ENCODE measurements at places on chromosomes 2 and 18.

GRCh38 chr2:60526623-60527022, 26.8 kb downstream of the BCL11A start:
- DNase-seq: no peak

DNA sequence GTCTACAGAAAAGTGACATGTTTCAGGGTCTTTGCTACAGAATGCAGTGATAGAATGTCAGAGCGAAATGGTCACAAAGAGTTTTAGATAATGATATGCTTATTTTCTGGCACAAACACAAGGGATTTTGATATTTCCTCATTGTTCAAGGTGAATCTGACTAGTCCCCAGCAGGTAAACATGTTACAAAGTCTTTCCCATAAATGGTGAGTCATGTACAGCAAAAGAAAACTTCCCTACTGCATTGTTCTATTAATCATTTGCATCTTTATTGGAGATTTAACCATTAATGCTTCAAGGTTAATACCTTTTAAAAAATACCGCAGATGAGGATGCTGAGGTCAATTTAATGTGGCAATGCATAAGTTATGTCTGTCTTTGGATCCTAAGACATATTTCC, 19.1 kb upstream of the TRIB2 start:
- DNase-seq: no peak

GRCh38 chr2:116952254-116952653, 862.2 kb upstream of the DDX18 start:
- no peak for DNase-seq

- DNase-seq: no peak
These were observed 79.8 kb downstream of the PTGR3 start for GRCh38 chr18:75128911-75129716.

GRCh38 chr2:68568116-68568515, 75.3 kb upstream of the PROKR1 start:
- no peak for DNase-seq

- DNase-seq: no peak
These were observed 3.7 kb downstream of the PLEK start for GRCh38 chr2:68368654-68369336.

DNA sequence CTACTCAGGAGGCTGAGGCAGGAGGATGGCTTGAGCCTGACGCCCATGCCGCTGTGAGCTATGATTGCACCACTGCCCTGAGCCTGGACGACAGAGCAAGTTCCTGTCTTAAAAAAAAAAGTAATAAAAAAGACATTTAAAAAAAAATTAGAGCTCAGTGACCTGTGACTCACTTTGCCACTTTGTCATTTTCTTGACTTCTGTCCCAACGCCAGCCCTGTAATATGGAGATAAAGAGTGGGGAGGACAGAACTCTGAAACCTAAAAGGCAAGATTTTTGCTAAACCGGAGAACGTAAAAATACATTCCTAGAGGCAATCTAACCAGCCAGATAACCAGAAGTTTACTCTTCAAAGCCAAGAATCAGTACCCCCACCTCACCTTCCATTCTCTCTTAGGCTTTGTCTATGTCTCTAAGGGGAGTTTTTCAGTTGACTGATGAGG, 49.0 kb downstream of the PRKRA start:
- no peak for DNase-seq

GRCh38 chr2:172993931-172994717, 81.5 kb upstream of the MAP3K20 start:
- no peak for DNase-seq

DNA sequence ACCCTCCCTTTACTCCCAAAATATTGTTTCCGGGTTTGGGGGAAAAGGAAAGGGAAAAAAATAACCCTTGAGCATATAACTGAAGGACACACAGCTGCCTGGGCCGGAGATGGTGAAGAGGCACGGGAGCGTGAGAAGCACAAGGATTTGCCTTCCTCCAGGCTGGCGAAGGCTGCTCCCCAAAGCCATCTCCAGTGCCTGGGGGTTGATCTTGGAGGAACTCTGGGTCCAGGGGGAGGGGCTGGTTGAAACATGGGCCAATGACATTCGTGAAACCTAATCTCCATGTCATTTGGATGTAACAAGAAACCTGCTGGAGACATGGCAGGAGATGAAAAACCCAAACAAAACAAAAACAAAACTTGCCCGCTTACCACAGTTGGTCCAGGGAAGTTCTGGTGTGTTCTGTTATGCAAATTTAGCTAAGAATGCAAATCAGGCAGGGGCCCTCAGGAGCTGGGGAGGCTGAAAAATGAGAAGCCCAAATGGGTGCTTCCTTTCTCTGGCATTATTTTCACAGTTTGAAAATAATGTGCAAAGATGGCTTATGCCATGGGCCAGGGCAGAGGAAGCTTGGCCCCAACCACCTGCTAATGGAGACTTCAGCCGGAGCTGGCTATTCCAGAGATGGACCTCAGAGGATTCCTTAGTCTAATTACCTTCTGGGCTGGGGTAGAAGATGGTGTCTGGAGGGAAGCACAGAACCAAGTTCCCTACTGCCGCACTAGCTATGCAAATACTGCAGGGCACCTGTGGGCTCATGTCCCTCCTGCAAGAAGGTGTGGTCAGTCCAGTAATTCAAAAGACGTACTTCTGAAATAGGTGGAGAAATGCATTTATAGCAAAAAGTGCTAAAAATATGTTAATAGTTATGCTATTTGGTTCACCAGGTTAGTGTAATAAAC, 180.9 kb downstream of the BCL2 start:
- no peak for DNase-seq

- no peak for DNase-seq
These were observed 33.5 kb downstream of the INPP4A start for GRCh38 chr2:98478088-98478551.

DNA sequence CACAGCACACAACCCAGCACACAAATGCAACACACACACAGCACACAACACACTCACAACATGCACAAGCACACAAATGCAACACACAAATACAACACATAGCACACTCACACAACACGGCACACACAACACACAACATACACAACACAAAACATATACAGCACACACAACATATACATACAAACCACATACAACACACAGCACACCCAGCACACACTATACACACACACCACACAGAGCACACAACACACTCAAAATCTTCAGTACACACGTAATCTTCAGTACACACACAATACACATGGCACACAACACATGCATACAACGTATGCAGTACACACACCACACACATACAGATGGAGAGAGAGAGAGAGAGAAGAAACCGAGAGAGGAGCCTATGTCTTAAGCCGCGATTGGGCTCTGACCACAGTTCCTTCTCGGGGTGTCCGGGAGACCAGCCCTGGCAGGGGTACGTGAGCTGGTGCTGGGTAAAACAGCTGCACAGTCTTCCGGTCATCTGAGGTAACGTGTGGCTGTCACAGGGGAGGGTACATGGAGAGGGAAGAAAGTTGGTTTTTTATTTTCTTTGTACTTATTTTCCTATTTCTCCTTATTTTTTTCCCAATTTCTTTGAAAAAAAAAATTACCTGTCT, 25.1 kb downstream of the POU3F3 start:
- DNase-seq: no peak

DNA sequence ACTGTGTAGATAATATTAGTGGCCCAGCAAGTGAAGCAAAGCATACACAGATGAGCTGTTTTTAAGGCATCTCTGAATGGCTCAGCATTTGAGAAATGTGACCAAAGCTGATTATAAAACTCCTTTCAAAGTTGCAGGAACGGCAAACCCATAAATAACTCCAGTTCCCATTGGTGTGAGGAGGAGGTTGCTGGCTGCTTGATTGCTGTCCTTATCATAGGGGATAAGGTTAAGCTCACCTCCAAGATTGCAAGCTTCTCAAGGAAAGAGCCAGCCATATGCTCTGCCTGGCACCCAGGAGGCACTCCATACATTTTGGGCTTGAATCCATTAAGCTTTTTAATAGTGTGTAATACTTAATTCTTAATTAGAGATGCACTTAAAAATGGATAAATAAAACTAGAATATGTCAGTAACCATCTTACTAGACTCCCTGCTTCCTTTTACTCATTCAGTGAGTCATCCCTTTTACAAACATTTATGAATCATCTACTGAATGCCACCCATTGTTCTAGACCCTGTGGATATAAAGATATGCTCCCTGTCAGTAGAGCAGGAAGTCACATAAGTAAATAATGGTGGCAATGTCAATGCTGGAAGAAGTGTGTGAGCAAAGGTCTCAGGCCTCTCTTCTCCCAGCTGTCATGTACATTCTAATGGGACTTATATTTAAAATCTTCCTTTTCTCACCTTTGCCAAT, 99.3 kb downstream of the SPATS2L start:
- DNase-seq: peak; percentile 98

DNA sequence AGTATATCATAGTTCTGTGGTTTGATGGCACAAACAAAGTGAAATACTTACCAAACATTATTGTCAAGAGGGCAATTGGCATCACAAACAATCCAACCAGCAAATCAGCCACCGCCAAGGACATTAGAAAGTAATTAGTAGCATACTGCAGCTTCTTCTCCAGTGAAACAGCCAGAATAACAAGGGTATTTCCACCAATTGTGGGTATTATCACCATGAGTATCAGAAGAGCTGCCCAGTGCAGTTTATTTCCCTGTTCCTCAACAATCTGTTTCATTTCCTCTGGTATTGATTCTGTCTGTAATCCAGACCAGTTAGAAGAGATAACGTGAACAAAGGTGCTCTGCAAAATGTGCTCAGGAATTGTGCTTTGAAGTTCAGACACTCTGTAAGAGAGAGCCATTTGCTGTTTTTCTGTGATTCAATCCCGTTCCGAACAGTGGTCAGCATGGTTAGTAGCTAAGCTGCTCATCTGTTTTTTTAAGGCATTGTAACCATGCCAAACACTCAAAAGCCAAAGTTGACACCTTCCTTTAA, 1.4 kb downstream of the HTR2B start:
- DNase-seq: no peak

DNA sequence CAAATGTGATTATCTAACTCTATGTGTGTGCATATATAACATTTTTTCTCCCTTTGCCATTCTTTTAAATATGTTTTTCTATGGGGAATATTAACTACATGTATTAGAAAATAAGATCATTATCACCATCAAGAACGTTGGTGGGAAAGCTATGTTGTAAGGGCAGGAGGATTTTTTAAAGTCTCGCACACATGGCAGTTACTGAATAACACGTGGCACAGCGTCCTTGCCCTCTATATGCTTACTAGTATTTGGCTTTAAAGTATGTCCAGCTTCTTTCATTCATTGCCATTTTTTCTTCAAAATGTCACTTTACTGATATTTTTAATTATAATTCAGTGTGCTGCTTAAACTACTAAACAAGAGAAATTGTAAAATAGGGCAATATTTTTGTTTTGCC, 944.3 kb downstream of the SOCS6 start:
- DNase-seq: no peak

DNA sequence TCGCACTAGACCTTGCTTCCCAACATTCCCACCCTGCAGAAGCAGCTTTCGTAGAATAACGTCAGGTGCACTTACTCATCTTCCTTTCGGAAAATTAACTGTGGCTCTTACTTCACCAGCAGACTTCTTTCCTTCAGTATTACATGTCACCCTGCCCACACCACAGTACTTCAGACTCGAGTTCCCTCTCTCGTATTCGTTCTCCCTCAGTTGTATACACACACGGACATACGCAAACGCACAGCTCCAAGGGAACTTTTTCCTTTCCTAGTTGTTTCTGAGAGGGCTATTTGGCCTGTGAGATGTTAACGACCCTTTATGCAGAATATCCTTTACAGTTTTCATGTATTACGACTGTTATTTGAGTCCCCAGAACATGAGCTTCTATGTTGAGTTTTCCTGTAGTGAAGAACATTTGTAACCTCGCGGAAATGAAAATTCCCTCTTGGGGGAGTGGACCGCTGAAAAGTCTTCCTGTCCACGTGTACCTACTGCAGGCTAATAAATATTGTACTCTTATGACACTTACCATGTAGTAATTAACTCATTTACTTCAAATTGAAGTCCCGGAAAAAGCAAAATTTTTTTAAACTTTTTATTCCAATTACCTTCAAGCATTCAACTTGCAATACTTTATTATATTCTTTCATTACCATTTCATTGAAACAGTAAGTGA, 908 bp downstream of the ERLEC1 start:
- no peak for DNase-seq

- DNase-seq: peak; percentile 32
These were observed 6.3 kb upstream of the MCFD2 start for GRCh38 chr2:46921676-46922448.

DNA sequence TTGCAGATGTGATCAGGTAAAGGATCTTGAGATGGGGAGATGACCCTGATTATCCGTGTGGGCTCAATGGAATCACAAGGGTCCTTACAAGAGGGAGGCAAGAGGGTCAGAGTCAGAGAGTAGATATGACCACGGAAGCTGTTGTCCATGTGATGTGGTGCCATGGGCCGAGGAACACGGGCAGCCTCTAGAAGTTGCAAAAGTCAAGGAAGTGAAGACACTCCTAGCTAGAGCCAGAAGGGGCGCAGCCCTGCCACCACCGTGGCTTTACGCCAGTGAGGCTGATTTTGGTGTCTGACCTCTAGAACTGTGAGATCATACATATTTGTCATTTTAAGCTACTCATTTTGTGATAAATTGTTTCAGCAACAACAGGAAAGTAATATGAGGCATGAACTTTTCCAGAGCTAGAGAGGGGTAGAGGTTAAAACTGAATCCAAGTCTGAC, 114.4 kb downstream of the CAPN13 start:
- no peak for DNase-seq

- no peak for DNase-seq
These were observed 297.2 kb downstream of the NDUFA10 start for GRCh38 chr2:239727776-239728600.

- no peak for DNase-seq
These were observed 81.1 kb downstream of the TMEM17 start for GRCh38 chr2:62424899-62425298.

- no peak for DNase-seq
These were observed 112.6 kb downstream of the CERS6 start for GRCh38 chr2:168568476-168569267.

GRCh38 chr18:79540904-79541282, 138.7 kb upstream of the CTDP1 start:
- DNase-seq: no peak

DNA sequence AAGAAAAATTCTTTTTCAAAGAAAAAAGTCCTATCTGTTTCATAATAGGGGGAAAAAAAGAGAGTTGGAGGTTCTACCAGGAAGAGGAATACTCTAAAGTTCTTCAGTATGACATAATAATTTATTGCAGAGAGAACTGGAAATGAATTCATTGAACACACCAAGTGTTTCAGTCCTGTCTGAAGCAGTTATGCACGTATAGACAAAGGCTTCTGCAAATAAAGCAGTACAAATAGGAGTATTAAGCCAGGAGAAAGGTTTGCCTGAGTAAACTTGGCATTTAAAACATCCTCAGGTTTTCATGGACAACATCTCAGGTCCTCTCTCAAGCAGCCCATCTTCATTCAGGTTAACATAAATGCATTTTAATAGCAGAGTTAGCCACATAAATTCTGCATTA, 141.6 kb downstream of the CCDC148 start:
- DNase-seq: no peak

DNA sequence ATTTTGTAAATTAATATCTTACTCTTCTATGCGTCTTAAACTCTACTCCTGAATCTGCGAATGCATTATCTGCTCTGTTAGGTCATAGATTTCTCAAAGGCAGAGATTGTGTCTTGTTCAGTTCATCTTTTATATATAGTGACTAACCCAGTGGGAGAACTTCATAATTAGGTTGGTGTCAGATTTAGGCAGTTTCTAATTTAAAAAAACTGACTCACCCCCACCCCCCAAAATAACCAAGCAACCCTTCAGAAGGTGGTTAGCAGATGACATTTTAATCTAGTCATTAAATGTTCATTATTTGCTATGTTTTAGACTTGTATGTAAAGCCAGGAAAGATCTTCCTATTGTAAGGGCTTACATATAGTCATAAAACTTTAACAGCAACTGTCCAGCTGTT, 10.4 kb downstream of the SERPINB12 start:
- DNase-seq: no peak
